T-helper 22 cell (primary cell): ENCODE measurements at places on chromosomes 4 and X.

DNA sequence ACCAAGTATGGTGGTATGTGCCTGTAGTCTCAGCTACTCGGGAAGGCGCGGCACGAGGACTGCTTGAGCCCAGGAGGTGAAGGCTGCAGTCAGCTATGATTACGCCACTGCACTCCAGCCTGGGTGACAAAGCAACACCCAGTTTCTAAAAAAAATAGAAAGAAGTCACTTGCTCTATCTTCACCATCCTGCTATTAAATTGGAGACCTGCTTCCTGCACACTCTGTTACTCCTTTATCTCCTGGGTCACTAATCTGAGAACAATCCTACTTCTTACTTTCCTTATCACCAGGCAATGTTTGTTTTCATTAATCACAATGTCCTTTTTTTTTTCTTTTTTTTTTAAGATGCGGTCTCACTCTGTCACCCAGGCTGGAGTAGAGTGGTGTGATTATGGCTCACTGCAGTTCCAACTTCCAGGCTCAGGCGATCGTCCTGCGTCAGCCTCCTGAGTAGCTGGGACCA, 16.2 kb downstream of the PRKX start:
- no peak for DNase-seq

- DNase-seq = no peak
Measured at GRCh38 chr4:152385551-152385950, 150.3 kb downstream of the FBXW7 start.

GRCh38 chr4:110533940-110534339, 58.0 kb downstream of the ENPEP start:
- no peak for DNase-seq

DNA sequence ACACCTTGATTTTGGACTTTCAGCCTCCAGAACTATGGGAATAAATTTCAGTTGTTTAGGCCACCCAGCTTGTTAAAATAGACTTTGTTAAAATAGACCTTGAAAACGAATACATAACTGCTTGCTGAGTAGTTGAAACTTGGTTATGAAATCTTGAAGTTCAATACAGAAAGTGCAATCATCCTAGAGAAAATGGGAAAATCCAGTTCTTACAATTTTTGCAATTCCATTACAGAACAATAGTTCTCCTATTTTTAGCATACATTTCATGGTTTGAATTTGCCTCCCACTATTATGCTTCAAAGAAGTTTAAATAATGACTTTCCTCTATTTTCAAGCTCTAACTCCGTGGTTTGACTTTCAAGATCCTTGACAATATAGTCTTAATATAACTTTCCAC, 10.5 kb downstream of the TLR1 start:
- DNase-seq = no peak

GRCh38 chr4:108081256-108081655, 87.5 kb downstream of the LEF1 start:
- no peak for DNase-seq

- DNase-seq = no peak
Measured at GRCh38 chr4:96558466-96558865, 718.6 kb downstream of the PDHA2 start.

GRCh38 chrX:131801911-131802310, 221.2 kb upstream of the STK26 start:
- DNase-seq = no peak

DNA sequence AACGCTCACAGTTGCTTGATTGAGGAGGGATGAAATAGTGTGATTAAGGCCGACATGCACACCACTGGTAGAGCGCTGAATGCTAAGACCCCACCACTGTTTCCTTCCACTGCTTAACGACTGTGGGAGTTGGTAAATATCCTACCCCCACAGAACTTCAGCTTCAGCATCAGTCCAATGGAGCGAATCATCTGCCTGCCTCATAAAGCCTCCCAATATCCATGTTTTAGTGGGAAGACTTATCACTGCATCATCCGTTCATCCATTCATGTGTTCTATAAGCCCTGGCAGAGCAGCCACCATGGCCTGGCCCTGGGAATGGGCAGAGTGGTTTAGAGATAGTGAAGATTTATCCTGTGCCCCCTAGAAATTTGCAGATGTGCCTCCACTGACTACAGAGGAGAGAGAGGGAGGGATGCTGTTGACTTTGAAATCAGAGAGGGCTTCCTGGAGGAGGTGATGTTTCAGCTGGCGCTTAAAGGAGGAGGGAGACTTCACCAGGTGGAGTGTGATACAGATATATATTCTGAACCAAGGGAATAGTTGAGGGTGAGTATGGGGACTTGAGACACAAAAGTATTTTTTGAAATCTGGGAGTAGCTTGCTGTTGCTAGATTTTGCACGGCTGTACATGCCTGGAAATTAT, 71.9 kb upstream of the STX18 start:
- no peak for DNase-seq

- DNase-seq = no peak
Measured at GRCh38 chr4:968221-968620, 5.1 kb downstream of the DGKQ start.

DNA sequence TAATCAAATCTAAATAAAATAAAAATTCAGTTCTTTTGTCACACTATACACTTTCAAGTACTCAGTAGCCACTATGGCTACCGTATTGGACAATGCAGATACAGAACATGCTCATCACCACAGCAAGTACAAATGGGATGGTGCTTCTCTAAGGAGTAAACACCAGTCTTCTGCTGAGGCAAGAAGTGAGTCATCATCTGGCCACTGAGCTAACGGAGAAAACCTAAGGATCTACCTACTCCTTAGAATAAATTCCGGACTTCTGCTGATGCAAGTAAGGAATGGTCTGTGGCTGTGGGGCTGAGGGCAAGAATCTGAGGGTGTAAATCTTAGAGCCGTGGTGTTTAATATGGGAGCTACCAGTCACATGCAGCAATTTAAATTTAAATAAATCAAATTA, 11.3 kb upstream of the RBMXL3 start:
- no peak for DNase-seq

GRCh38 chr4:41136456-41136855, 77.9 kb downstream of the APBB2 start:
- DNase-seq = no peak

DNA sequence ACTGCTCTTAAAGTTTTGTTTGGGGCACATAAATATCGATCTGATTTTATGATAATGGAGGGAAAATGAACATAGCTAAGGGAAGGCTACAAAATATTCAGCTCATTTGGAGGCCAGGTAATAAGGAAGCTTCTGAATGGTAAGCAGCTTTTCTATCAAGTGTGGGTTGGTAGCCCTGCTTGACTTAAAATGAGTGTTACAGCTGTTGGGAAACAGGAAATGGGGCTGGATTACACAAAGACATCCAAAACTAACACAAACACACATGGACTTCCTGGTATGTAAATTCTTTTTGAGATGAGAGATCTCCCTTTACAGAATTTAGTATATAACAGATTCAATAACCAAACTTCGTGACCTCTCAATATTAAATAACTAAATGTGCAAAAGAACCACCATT, 58.0 kb downstream of the FGF16 start:
- DNase-seq = no peak

- no peak for DNase-seq
Measured at GRCh38 chr4:142549248-142549647, 296.9 kb downstream of the INPP4B start.

- no peak for DNase-seq
Measured at GRCh38 chr4:123206016-123206415, 190.6 kb upstream of the SPRY1 start.

- no peak for DNase-seq
Measured at GRCh38 chr4:109079201-109079600, 223.3 kb downstream of the COL25A1 start.

DNA sequence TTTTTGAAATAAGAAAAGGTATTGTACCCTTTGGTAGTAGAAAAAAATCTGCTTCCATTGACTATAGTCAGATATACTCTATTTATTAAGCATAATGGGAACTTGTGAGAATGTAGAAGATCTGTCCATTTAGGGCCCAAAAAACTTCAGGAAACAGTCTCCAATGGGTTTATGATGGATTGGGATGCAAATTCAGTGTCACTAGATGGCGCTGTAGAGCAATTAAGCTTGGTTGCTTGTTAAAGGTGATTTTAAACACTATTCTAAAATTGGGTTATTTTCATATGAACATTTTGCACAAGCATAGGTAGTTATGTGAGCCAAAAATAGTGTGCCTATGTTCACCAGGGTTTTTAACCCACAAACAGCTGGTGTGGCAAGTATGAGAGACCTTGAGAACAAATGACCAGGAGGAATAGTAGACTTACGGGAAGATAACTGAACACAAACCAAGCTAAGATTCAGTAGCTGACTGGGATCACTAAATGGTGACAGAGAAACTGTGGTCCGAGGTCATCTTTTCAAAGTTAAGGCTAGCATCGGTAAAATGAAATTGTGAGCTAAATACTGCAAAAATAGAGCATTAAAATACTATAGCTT, 80.3 kb upstream of the LSM6 start:
- DNase-seq = no peak

DNA sequence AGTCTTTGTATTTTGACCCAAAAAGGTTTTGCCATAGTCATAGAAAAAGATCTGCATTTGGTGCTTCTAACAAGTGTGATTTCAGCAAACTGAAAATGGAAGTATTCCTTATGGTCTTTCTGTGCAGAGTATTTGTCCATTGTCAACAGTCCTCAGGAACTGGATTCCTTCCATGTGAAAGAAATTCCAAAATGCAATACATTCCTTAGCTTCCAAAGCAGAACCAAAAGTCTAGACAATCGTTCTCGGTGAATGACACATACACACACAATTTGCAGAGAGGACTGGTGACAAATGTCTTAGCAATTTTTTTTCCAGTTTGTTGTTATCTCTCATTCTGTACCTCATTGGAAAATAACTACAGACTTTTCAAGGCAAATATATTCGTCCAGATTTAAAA, 562.2 kb upstream of the SLIT2 start:
- no peak for DNase-seq

DNA sequence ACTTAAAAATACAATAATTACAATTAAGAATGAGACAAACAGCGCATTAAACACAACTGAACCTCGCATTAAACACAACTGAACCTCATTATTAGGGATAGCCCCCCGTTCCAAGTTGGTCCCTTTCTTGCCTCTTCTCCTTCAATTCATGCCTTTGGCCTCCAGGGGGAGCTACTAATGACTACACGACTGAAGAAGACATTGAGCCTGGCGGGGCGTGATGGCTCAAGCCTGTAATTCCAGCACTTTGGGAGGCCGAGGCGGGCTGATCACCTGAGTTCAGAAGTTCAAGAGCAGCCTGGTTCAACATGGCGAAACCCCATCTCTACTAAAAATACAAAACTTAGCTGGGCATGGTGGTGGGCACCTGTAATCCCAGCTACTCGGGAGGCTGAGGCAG, 56.4 kb upstream of the NWD2 start:
- no peak for DNase-seq

GRCh38 chr4:172758586-172759340, 409.8 kb upstream of the GALNT7 start:
- DNase-seq = no peak
